ENCODE measurements at places on chromosomes 4 and X.

GRCh38 chrX:9048801-9049200 is 14.9 kb upstream of the FAM9B start:
- DNase-seq: no peak

DNA sequence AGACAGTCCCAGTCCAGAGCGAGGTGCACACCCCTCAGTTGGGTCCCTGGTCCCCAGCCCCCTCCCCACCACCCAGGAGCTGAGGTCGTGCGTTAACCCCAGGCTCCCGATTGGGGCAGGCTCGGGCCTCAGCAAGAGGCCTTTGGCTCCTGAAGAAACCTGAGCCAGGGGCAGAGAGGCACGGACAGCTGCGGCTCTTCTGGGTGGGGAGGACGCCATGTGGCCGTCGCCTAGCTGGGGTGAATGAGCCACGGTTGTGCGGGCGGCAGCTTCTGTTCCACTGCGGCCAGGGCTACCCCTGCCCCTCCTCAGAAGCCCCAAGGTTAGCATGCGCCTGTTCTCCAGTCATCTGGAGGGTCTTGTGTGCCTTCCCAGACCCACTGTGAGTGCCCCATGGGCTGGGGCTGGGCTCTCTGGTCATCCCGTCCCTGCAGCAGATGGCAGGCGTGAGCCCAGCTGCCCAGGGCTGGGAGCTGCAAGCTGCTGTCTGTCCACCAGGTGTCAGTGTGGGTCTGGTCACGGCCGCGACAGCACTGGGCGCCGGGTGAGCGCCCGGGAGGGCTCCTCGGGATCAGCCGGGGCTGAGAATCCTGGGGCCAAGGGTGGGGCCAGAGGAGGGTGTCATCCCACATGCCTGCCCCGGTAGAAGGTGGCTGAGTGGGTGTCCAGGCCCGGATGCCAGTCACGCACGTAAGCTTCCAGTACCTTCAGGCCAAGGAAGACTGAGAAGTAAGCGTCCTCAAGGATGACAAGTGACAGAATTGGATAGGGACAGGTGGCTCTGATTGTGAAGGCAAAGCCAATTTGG is 21.9 kb downstream of the ATP2B3 start:
- DNase-seq: no peak

GRCh38 chr4:90211174-90211573 is 84.0 kb downstream of the CCSER1 start:
- no peak for DNase-seq

GRCh38 chr4:113725963-113726362 is 35.6 kb downstream of the CAMK2D start:
- DNase-seq: no peak

DNA sequence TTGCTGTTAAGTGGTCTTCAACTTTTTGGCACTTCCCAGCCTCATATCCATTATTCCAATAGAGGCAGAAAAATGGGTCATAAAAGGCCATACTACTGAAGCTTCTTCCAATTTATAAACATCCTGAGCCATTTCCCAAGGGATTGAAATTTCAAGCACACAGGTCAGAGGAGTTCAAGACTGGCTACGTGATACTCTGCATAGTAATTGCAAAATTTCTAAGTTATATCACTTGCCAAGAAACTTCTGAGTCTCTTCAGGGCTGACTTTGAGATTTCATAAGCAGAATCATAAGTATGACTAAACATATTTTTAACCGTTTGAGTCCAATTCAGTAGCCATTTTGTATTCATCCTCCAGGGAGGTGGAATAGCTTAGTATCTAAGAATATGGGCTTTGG is 75.6 kb upstream of the RXFP1 start:
- peak; percentile 36 for DNase-seq

DNA sequence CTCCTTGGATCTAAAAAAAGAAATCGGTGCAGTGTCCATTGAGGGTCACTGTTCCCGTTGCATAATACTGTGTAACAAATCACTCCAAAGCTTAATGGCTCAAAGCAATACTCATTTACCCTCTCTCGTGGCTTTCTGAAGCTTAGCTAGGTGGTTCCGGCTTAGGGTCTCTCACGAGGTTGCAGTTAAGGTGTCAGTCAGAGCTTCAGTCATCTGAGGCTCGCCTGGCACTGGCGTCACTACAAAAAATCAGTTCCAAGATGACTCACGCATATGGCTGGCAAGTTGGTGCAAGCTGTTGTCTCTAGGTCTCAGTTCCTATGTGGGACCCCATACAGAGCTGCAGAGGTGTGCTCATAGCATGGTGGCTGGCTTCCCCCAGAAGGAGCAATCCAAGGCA is 91.0 kb downstream of the BEND2 start:
- DNase-seq: no peak

- DNase-seq: no peak
These were observed 25.4 kb downstream of the NSD2 start for GRCh38 chr4:1896658-1896991.
